ENCODE measurements at places on chromosomes 1 and 21.

DNA sequence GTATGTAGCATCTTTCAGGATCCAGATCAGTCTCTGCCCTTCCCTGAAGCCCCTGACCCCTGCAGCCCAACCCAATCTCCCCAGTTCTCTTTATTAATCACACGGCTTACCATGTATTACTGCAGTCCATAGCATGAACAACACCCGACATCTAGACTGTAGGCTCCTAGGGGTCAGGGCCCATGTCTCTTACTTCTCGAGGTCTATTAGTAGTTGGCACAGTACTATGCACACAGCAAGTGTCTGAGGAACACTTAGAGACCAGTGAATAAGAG lies 27.1 kb downstream of the CAMK1G start:
- DNase-seq = no peak

DNA sequence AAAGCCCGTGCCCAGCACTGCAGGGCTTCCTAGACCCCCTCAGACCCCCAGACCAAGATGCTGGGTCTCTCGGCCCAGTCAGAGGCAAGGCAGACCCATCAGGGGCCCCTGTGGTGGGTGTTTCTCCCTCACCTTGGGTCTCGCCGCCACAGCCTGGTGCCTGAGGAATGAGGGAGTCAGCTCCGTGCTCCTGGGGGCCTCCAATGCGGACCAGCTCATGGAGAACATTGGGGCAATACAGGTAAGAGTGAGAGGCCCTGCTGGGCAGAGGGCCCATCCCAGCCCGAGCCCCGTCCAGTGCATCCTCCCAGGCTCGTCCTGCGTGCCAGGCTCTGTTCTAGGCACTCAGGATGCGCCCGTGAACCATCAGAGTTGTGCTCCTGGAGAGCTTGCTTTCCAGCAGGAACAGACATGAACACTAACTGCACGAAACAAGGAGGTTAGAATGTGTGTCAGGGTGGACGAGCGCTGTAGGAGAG lies 51.5 kb downstream of the KCNAB2 start:
- no peak for DNase-seq

DNA sequence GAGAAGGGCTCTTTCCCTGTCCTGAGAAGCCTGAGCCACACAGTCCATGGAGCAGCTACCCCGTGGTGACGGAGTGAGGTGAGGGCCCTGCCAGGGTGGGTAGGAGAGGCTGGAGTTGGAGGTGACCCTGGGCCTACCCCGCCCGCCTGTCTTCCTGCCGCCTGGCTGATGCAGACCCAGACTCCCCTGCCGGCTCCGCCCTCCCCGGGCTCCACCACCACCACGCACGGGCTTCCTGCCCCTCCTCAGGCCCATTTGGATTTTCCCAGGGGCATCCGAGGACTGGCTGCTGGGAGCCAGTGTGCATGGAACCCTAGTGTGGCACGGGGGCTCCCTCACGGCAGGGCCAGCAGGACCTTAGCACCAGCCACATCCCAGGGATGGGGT lies 32.5 kb downstream of the PODN start:
- no peak for DNase-seq

DNA sequence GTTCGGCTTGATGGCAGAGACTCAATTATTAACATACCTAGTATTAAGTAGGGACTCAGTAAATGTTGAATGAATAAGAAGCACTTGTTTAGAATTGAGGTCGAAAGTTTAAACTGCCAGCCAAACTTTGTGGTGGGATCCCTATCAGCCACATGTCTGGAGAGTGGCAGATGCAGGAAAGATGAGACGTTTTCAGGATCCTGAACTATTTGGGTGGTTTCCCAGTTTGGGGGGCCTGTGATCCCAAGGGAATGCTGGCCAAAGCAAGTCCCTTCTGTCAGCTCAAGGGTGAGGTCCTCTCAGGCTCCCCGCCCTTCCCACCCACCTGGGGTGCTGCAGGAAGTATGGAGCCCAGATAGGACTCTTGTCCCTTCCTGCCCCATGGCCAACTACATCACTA lies 38.6 kb downstream of the KCNC4 start:
- no peak for DNase-seq

- DNase-seq = no peak
Observed at GRCh38 chr1:158564608-158565007, 5.8 kb downstream of the OR6P1 start.

Measured in IMR-90 (cell line).